ENCODE measurements at places on chromosomes 3 and 15. TPM values are rescaled to one million over a fixed set of nuclear protein-coding genes. Genes with fewer than 3 reads are reported as not detected.

GRCh38 chr15:56342653-56343052, 22.6 kb upstream of the TEX9 start:
- H3K36me3 ChIP-seq = no peaks in the 10 kb centered on the region
- no peak for DNase-seq
- H3K27me3 ChIP-seq = no peaks in the 10 kb centered on the region

GRCh38 chr3:8298021-8298954, 203.3 kb upstream of the LMCD1 start:
- DNase-seq = no peak
- H3K4me3 ChIP-seq = no peak overlapping the region
- no peaks in the 10 kb centered on the region for H3K36me3 ChIP-seq
- H3K4me1 ChIP-seq = peaks cover 3% of the 10 kb centered on the region
- H3K27ac ChIP-seq = no peak overlapping the region

DNA sequence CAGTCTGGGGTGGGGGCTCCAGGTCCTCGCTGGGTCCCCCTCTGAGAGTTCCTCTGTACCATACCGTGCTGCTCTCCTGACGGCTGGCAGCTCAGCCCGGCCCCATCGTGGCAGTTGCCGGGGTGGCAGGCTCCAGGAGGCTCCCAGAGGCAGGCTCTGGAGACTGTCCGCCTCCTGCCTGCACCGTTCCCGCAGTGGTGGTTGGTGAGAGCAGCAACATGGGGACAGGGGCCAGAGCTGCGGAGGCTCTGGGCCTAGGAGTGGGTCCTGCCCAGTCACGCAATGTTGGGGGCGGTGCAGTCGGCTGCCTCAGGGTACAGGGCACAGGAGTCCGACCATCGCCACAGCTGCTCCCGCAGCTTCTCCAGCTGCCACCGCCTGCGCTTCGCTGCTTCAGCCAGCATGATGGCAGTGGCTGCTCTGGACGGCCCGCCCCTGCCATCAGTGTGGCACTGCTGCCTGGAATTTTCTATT, 492.7 kb downstream of the AGBL1 start:
- no peaks in the 10 kb centered on the region for H3K27me3 ChIP-seq
- no peaks in the 10 kb centered on the region for H3K36me3 ChIP-seq
- H3K27ac ChIP-seq = no peak overlapping the region
- H3K4me1 ChIP-seq = no peaks in the 10 kb centered on the region

DNA sequence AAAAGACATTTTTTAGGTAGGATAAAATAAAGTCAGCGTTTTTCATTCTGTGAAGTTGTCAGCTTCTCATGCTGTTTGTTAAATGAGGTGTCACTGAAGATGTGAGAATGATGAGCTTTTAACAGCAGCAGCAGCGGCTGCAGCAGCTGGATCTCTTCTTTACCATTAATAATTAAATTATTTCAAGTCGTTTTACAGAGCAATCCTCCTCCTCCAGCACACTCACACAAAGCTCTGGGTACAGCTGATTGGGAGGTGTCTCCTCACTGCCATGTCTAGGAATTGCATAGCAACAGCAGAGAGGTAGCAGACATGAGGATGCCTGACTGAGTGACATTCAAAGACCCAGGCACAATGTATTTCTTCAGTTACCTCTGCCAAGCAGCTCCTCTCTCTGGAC, 46.7 kb upstream of the PLAAT1 start:
- no peaks in the 10 kb centered on the region for H3K27me3 ChIP-seq
- H3K27ac ChIP-seq = no peak overlapping the region
- no peak for DNase-seq
- H3K36me3 ChIP-seq = no peaks in the 10 kb centered on the region
- no peak overlapping the region for H3K4me3 ChIP-seq

DNA sequence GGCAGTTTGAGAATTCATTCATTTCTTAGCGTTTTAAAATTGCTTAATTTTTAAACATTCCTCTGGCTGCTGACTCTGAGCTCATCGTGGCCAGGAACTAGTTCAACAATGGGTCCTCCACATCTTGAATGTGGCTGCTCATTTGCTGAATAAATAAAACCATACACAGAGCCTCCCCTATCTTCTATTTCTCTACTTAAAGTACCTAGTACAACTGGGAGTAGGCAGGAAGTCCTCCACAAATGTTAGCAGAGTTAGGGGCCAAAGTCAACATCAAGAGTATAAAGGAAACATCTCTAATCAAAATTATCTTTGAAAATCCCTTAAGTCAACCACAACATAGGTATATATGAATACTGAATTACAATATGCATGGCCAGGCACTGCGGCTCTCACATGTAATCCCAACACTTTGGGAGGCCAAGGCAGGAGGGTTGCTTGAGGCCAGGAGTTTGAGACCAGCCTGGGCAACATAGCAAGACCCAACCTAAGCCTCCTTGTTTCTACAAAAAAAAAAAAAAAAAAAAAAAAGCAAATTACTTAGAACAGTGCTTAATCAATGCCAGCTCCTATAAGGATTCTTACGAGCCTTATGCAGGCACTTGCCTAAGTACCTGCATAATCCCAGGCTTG, 57.5 kb upstream of the LMOD3 start:
- no peak for DNase-seq
- no peaks in the 10 kb centered on the region for H3K36me3 ChIP-seq
- H3K27me3 ChIP-seq = no peaks in the 10 kb centered on the region
- no peak overlapping the region for H3K27ac ChIP-seq

SLC6A11 gene
- not detected for total RNA-seq
